AG20443 (cell line): ENCODE measurements at places on chromosomes 6 and 20.

- no peak for DNase-seq
Observed at GRCh38 chr20:10603378-10603777, 70.4 kb downstream of the JAG1 start.

- no peak for DNase-seq
Observed at GRCh38 chr6:145451029-145451428, 284.3 kb downstream of the EPM2A start.

- DNase-seq = no peak
Observed at GRCh38 chr6:54856129-54856528, 9.6 kb downstream of the FAM83B start.

DNA sequence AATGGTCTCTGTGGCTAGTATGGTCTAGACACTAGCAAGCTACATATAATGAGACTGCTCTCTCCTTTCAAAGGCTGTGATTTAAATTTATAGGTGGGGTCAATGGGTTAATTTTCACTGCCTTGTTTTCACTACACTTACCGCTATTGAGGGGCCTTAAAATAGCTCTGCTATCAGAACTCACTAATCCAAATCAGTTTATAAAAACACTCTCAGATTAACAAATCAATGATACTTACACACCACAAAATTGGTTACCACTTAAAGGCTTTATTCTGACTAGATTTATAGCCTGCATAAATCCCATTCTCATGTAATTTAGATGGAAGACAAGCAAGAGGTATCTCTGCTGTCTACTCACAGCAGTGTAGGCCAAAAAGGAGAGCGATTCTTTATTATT lies 313.0 kb upstream of the AGPAT4 start:
- no peak for DNase-seq

- no peak for DNase-seq
Observed at GRCh38 chr6:51301962-51302361, 483.3 kb downstream of the TFAP2B start.

- no peak for DNase-seq
Observed at GRCh38 chr6:25925876-25926275, 4.6 kb downstream of the SLC17A2 start.

DNA sequence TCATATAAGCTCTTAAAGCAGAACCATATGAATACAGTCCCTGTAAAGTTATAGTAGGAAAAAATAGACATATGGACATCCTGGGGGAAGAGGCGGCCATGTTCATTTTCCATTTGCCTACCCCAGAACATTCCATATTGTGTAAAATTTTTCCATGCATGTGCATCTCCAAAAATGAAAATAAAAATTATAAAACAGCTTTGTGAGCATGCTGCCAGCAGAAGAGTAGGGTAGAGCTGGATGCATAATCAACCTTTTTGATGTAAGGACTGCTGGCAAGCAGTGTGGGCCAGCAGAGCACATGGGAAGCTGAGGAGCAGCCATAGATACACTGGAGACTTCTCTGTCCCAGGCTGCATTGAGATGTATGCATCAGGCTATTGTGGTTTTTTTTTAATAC lies 271.0 kb downstream of the KCNQ5 start:
- no peak for DNase-seq

GRCh38 chr6:113015249-113015648 lies 668.1 kb downstream of the RFPL4B start:
- peak; percentile 40 for DNase-seq

GRCh38 chr6:151216804-151217203 lies 23.0 kb upstream of the AKAP12 start:
- no peak for DNase-seq
